Esophagus muscularis mucosa (tissue), 4 donors: ENCODE measurements at places on chromosomes 12 and 14. TPM values are rescaled to one million over a fixed set of nuclear protein-coding genes. Genes with fewer than 3 reads are reported as not detected.

Gene MYF5
- not detected for total RNA-seq

Gene TAS2R14
- 1.7 TPM for total RNA-seq

DNA sequence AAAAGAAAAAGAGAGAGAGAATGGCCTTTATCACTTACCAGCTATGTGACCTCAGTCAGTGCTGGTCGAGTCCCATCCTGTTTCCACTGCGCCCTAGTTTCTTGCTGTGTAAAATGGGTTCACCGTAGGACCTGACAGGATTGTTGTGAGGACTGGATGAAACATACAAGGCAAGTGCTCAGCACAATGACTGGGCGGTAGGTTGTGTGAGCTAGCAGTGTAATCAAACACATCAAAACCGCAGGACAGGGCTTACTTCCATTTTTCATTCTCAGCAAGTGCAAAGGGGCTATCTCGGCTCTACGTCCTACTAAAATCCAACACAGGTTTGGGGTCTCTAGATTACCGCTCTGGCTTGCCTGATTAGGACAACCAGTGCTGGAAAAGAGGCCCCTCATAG is 36.4 kb upstream of the ATXN2 start:
- no peak for DNase-seq

GRCh38 chr14:89479802-89480201 is 62.8 kb upstream of the FOXN3 start:
- DNase-seq, result no peak

GRCh38 chr12:4849115-4849541 is 60.6 kb upstream of the KCNA1 start:
- DNase-seq, result no peak

- no peak for DNase-seq
Measured at GRCh38 chr12:9961106-9961505, 10.1 kb upstream of the CLEC12A start.

DNA sequence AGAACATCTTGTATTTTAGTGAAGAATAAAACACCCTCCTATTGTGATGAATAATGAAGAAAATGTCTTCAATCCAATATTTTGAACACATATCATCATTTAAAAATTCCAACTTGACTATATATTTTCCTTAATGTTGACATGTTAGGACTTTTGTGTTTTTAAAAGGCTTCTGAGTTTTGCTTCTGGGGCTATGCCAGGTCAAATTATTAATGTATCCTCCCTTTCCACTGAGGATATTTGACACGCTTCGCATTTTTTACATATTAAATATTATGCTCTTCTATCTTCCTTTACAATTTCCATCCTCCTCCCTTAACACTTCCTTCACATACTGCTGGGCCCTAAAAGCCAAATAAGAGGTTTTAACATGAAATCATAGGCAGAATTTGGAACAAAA is 20.6 kb downstream of the RERG start:
- no peak for DNase-seq

GRCh38 chr14:53265025-53265424 is 111.9 kb upstream of the DDHD1 start:
- no peak for DNase-seq

- no peak for DNase-seq
Measured at GRCh38 chr14:63852817-63853731, at the start of gene SYNE2. Gene SYNE2, plus strand, starts transcription at chr14:63853004. Its CDS starts 56,145 bp downstream, at chr14:63909149.

DNA sequence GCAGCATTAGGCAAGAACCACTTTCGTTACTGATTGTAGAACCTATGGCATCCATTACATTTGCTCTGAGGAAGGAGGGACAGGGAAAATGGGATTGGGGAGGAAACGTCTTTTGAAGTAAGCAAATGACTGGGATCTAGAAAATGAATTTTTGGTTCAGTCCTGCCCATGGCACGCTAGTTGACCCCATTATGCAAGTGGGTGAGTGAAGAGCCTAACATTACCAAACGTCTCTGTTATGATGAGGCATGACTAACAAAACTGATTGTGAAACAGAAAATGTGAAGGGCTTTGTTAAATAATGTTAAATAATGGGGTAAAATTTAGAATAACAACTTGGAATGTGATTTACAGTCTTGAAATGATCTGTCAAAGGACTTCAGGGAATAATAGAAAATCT is 38.9 kb downstream of the CPSF2 start:
- no peak for DNase-seq

GRCh38 chr14:20827326-20827725 is 24.7 kb upstream of the RNASE1 start:
- no peak for DNase-seq

- DNase-seq, result no peak
Measured at GRCh38 chr12:130957304-130957621, 3.6 kb downstream of the ADGRD1 start.

GRCh38 chr12:49972641-49973360 is at the start of gene AQP6:
Gene AQP6, plus strand, starts transcription at chr12:49972947. Its CDS starts 227 bp downstream, at chr12:49973174.
- DNase-seq, result no peak

DNA sequence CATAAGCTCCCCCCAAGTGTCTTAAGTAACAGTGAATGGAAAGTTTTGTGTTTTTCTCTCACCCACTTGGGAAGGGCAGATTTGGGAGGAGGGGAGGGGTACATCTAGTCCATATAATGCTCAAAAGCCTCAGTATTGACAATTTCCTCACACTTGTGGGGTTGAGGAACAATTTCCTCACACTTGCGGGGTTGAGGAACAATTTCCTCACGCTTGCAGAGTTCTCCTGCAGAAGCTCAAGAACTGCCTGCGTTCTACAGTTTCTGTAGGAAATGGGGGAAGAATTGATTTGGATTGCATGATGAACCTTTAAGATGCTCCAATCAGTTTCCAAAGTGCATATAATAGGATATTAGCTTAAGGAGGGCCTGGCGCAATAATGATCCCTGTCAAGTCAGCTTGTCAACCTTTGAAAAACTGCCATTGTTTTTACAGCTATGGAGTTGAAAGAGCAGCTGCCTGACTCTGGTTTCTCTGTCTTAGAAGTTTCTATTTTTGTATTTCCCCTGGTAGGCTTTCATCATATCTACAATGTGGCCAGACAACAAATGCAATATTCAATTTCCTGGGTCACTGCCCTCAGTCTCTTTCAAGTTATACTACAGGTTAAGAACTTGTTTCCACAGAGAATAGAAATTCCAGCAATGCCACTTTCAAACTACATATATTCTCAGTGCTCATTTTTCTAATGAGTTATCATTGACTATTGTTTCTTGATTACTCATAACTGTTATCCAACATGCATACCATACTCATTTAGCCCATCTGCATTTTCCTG is 66.5 kb downstream of the PLEKHG7 start:
- DNase-seq, result no peak

- no peak for DNase-seq
Measured at GRCh38 chr14:105074601-105075053, 9.4 kb upstream of the GPR132 start.
